ENCODE measurements at places on chromosomes 13 and 19.
A peak's percentile ranks its signal among the peaks of the same experiment; 100 is the strongest.

DNA sequence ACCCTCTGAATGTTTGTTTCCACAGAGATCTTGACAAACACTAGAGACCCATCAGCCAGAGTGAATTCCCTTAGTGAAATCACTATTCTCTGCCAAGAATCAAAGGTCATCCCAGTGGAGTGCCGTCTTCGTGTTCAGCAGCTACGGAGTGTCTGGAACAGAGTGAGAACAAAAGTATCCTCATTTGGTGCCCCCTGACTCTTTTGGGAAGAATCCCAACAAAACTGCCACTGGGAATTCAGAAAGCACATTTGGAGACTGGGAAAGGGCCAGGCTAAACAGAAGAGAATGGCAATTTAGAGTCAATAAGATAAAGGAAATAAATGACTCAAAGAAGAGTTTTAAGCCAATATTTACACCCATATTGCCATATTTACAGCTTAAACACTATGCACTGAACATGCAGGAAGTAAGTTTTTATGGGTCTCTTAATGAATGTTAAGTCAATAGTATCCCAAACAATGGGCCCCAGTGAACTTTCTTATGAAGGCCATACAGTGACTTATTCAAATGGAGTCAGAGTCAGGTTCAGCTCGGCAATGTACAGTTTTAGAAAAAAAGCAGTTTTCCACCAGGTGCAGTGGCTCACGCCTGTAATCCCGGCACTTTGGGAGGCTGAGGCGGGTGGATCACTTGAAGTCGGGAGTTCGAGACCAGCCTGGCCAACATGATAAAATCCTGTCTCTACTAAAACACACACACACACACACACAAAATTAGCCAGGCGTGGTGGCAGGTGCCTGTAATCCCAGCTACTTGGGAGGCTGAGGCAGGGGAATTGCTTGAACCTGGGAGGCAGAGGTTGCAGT lies 392.6 kb downstream of the KLF5 start:
- no peak for DNase-seq

DNA sequence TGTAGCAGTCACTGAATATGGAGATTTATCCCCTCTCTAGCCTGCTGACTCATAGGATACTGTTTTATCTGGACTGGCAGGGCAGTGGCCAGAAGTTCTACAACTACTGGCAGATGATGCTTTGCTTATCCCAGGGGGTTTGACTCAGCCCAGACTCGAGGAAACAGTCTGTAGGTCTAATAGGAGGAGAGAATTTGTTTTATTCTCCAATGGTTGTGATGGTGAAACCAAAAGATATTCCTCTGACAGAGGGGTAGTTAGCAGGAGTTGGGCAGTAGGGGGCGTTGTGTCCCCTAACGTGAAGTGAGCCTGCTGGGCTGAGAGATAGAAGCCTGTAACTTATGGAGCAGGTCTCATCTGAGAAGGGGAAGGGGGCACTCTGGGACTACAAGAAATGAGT lies 74.9 kb downstream of the WTIP start:
- no peak for DNase-seq

DNA sequence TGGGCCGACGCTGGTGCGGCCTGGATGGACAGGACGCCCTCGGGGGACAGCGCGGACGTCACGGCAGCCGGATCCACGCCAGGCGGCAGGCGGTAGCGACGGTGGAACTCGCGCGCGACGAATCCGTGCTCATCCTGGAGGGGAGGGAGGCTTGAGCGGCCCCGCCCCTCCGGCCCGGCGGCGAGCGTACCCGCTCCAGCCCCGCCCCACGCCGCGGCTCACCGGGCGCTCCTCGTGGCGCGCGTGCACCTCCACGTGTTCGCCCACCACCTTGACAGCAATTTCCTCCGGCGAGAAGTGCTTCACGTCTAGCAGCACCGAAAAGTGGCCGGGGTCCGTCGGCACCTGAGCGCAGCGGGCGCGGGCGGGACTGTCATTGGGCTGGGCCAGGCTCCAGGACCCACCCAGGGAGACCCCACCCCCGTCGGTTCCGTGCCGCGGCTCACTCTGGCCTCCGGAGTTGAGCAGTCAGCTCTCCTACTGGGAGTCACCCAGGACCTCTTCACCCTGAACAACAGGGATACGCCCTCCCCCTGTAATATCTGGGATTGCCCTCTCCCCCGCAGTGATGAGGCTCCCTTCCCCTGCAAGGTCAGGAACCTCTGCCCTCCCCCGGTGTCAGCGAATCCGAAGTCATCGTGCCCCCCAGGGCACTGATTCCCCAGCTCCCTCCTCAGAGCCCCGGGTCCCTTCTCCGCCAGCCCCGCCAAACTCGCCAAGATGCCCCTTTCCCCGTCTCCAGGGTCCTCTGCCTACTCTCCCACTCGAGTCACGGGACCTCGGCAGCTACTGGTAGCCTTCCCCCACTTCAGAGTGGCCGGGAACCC lies 1.1 kb downstream of the HSPB6 start:
- DNase-seq: peak; percentile 61

- DNase-seq: no peak
Measured at GRCh38 chr13:31824705-31825517, 85.6 kb downstream of the RXFP2 start.

DNA sequence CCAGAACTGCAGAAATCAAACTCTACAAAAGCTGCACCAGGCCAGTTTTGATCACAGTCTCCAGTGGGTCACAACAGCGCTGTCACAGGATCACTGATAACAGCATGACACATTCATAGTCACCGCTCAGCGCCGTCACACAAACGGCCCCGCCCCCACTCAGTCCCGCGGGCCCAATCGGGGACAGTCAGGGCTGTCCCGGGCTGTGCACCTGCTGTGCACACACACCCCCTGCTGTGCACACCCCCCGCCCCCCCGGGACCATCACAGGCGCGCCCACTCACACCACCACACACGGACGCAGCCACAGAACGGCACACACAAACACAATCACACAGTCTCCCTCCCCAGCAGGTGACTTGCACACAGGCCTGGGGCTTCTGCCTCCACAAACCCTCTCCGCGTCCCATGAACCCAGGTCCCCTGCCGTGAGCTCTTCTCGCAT lies 435 bp upstream of the ZNF382 start:
- peak; percentile 90 for DNase-seq

DNA sequence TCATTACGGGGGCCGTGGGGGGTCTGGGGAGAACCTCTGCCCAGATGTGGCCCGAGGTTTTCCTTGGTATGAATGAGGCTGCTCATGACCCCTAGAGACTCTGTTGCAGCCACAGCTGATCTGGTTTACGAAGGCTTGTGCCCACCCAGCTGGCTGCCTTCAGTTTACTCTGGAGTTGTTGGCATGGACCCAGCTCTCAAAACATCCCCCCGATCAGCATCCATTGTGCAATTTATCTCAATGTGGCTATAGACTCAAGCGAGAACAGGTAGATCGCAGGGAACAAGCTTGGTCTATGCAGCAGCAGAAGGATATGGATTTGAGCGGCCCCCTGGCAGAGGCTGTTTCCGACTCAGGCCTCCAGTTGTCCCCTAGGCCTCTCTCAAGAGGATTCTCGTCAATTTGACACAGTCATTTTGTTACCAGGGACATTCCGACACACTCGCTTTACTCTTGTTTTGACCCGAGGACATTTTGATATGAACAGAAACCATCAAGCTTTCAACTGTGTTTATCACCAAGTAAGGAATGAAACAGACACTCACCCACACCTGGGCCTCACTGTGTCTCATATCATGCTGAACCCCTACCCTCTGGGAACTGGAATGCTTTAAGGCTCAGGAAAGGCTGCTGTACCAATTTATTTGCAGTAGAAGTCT lies 161.5 kb downstream of the KATNAL1 start:
- no peak for DNase-seq

All from CD4-positive, alpha-beta T cell treated with Interferon gamma for 1 hour (primary cell).